Chondrocyte (in vitro differentiated cells): ENCODE measurements at places on chromosomes 11 and 22. TPM values are rescaled to one million over a fixed set of nuclear protein-coding genes. Genes with fewer than 3 reads are reported as not detected.
A peak's percentile ranks its signal among the peaks of the same experiment; 100 is the strongest.

The MIOX gene
- 0.99 to 1.6 TPM in 2 of 3 replicates, not detected in the other for total RNA-seq

DNA sequence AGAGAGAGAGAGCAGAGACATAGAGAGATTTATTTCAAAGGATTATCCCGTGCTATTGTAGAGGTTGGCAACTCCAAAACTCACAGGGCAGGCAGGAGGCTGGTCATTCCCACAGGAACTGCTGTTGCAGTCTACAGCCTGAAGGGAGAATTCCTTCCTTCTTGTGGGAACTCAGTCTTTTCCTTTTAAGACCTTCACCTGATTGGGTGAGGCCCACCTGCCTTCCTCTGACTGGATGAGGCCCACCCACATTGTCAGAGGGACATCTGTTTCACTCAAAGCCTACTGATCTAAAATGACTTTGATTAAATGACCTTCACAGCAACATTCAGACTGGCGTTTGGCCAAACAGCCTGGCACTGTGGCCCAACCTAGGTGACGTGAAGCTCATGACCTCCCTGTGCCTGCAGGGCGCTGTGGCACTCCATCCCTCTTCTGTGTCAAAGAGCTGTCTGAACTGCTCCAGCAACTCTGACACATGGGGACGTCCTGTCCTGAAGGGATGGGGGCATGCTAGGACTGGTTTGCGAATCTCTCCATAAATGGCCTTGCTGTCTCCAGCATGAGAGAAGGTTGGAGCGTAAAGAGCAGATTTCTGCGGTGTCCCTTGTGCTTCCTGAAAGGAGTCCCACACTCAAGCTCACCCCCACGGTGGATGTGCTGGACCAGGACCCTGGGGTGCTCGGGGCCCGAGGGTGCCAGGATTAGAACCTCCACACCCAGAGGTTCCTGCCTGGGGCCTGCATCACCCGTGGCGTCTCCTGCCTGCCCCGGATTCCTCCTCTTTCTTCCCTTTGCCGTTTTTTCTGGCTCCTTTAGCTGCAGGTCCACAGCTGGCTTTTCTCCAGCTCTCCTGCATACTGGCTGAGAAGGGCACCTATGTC, 20.7 kb downstream of the KRTAP5-5 start:
- peak; percentile 80 for DNase-seq

DNA sequence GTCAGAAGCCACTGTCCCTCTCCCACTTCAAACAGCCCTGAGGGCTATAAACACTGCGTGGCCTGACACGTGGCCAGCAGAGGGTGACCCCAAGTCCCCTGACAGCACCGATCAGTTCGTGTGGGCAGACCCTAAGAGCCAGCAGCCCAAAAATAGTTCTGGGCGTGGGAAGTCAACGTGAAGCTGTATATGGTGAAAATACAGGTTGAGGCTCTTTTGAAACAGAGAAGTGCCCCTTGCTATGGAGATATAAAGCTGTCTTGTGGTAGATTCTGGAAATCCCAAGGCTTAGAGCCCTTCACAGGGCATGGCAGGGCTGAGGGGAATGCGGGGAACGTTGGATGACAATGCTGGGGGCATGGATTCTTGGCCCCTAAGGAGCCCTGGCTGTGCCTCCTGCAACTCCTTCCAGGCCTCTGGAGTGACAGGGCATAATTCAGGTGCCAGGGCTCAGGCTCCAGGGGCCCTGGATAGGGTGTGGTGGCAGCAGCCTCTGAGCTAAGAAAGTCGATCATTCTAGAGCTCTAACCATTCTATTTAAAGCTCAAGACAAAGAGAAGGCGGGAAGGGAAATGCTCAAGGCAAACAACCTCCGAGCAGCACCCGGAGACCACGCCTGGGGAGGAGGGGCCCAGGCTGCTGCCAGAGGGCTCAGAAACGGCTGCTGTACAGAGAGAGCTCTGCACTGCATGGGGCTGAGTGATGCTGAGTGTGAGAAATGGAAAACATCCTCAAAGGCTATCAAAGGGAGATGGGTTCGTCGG, 60.4 kb upstream of the CD5 start:
- no peak for DNase-seq

- no peak for DNase-seq
These were observed 555.7 kb downstream of the TBC1D22A start for GRCh38 chr22:47318041-47318737.

DNA sequence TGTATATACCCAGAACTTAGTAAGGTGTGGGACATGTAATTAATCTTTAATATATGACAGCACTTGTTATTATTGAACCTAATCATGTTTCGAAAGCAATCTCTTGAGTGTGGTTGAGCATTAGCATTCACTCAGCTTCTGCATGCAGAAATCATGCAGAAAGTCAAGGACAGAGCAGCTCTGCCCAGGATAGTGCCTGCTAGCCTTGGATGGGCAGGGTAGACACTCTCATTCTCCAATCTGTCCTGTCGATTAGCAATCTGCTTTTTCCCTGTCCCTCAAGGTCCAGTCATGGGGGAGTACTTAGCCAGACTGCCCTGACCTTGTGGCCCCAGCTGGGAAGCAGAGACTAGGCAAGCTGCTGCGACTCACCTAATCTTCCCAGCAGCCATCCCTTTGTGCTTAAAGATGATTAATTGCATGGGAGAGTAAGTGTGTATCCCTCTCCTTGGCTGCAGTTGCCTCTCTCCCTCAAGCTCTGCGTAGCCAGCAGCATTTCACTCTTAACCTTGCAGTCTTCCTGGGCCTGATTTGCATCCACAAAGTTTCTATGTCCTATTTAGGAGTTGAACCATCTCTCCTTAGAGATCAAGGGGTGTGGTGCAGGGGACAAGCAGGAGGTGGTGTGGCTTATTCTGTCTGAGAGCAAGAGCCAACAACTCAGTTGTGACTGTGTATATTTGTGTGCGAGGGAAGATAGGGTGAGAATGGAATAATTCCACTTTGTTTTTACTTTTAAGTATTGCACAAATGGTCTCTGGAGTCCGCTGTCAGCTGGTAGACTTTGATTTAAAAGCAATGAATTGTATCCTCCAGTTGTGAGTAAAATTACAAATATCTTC, 101.4 kb downstream of the FDX1 start:
- no peak for DNase-seq

DNA sequence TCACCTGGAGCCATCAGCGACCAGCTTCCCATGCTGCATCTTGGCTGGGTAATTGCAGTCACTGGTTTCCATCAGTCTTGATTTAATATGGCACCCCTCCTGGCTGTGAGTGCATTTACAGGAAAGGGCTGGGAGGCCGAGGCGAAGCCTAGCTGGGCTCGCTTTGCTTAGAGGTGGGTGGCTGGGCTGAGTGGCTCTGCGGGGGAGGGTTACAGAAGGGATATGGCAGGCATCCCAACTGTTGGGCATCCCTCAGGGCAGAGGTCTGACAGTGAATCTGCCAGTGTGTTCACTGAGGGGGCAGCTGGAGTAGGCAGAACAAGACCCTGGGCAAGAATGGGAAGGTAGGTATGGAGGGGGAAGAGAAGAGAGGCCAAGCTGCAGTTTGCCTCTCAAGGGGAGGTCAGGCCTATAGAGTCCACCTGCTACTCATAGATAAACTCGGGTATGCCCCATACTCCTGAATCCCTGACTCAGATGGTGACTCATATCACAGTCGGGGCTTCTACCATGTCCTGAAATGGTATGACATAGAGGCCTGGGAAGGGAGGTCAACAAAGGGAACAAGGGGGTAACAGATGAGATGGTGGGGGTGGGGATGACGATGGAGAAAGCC, 77.5 kb upstream of the PHOX2A start:
- DNase-seq: no peak

- DNase-seq: no peak
These were observed 934 bp downstream of the HSD17B12 start for GRCh38 chr11:43681401-43681942.

The TREH gene
- total RNA-seq: not detected in 3 replicates

DNA sequence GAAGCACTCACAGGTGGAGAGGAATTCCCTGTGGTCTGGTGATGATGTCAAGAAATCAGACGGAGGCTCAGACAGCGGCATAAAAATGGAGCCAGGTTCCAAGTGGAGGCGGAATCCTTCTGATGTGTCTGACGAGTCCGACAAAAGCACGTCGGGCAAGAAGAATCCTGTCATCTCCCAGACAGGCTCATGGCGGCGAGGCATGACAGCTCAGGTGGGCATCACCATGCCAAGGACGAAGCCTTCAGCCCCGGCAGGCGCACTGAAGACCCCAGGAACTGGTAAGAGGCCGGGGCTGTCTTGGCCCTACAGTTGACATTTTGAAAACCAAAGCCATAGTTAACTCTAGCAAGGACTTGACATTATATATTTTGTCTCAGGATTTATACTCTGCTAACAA, 116.3 kb downstream of the DBX1 start:
- DNase-seq: no peak

DNA sequence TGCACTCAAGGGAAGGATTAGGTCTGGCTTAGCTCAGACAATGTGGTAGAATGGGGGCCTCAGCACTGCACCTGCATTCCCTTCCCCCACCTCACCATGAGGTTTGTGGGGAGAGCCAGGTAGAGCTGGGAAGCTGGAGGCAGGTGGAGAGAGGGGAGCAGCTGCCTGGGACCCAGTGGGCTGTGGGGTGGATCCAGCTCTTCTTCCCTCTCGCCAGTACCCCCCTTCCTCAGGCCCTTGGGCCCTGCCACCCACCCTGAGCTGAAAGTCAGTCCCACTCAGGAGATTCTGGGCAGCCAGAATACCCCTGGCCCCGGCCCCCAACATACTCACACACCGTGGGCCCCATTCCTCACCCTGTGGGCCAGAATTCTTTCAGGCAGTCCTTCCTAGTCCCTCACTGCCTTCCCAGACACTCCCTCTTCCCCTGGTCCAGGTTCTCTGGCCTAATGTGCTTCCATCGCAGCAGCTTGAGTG, 3.1 kb upstream of the POLD4 start:
- DNase-seq: no peak

- DNase-seq: no peak
These were observed 143.6 kb upstream of the TRPC6 start for GRCh38 chr11:101727451-101727850.

DNA sequence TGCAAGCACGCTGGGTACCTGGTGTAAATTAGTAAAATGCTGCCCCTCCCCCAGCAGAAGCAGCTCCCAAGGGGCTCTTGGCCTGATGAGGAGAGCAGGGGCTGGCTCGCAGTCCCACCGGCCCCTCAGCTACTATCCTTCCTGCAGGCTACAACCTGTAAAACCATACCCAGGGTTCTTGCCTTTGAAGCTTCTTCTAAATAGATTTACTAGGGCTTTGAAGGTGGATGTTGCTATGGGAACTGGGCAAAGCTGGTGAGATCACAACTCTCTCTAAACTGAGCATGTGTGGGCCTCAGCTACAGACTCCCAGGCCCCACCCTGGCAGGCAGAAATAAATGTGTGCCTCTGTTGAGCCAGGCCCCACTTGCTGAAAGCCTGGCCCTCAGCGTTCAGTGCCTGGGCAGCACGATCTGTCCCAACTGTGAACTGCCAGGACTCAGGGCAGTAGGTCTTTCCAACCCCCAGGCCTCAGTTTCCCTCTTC, 18.5 kb downstream of the CD5 start:
- DNase-seq: peak; percentile 40

- DNase-seq: no peak
These were observed 584.0 kb downstream of the KCNA4 start for GRCh38 chr11:29432719-29433325.

DNA sequence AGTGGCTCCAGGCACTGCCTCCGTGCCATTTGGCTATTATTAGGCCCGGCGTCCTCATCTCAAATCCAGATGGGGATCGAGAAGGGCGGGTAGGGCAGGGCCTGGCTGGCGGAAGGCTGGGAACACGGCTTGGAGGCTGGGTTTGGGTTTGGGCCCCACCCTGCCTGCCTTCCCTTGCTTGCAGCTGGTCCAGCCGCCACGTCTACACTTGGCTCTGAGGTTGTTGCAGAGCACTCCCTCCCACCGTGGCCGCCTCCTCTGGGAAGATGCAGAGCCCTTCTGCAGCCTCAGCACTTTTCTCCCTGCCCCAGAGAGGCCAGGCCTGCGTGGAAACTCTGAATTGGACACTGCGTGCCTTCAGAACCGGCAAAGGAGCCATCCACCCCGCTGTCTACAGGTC, 5.2 kb upstream of the SMTN start:
- no peak for DNase-seq

The BDNF gene
- 2.0 to 4.4 TPM (median 4.1 TPM) in 3 replicates for total RNA-seq

- no peak for DNase-seq
These were observed 36.6 kb downstream of the METTL15 start for GRCh38 chr11:28144808-28145207.

DNA sequence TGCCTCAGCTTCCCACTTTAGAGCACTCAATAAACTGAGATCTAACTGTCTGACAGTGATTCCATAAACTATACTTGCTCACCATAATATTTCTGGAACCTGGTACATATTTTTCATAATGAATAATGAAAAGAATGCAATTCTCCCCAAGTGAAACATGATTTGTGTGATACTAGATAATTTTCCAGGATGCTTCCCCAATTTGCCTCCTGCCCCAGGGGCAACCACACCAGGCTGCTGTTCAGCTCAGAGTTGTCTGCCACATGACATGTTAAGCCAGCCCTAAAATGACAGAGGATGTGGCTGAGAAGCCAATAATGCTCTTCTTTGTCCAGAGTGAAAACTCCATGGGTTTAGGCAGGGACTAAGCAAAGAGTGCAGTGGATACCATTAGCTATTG, 62.9 kb upstream of the SEZ6L start:
- no peak for DNase-seq

DNA sequence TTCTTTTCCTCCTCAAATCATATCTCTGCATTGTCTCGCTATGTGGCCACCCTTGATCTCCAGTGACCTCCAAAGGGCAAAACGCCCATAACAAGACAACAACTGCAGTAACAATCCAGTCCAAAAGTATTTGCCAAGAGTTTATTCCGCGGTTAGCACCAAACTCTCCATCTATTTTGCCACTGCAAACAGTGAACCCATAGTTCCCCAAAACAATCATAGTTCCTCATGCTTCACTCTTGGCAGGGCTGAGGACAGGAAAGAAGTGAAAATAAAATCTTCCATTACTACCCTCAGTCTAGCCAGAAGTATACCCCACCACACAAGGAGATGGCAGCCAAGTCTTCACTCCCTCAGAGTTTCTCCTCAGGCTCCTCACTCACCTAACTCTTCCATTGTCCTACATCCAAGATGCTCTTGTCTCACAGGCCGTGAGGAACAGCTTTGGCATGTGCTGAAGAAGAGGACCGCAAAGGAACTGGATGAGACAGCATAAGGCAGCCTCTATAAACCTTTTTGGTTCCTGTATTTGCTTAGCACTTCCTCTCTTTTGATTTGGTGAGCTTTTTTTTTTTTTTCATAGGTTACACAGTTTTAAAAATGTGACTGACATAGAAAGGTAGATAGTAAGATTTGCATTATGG, at the start of gene LPXN:
Gene LPXN (minus strand): TSS at position 480 of the 644 bp plus-strand sequence. CDS start 84 bp downstream, at position 396.
- DNase-seq: no peak

The PLAAT2 gene
- total RNA-seq: not detected in 3 replicates

The SLC25A45 gene
- total RNA-seq: 11.7 to 14.4 TPM (median 13.1 TPM) in 3 replicates
